ENCODE measurements at places on chromosomes 3 and 15.

DNA sequence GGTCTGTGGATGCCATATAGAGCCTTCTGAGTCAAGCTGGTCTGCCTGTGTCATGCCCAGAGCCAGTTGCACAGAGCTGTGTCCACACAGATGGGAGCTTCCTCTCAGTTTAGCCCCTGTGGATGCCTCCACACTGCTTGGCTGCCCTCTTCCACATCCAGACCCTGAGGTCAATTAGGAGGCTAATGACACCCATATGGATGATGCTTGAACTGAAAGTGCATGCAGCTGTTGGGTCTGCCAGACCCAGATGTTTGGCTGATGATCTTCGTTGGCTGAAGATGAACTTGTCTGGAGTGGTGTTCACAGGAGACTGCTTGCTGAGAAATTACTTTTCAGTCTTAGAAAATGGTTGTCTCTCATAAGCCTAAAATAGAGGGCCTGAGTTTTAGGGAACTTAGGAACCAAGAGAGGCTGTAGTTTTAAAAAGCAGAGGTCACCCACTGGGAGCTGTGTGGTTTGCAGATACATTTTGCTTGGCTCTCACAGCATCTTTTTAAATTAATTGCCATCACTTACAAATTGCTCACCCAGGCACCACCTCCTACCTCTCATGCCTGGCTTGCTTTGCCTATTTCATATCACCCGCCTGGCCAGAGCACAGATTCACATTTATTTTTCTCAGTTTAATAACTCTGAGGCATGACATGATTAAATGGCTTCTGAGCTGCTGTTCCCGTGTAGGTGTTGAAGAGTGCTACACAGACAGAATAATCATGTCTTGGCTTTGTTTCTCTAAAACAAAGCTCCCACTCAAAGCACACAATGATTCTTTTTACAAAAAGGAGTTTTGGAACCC is 176.1 kb downstream of the MINAR1 start:
- H3K36me3 ChIP-seq: no peaks in the 10 kb centered on the region
- H3K4me1 ChIP-seq: no peaks in the 10 kb centered on the region
- no peak overlapping the region for H3K4me3 ChIP-seq
- peaks cover 21% of the 10 kb centered on the region for H3K27me3 ChIP-seq
- H3K27ac ChIP-seq: no peak overlapping the region

- peaks cover 58% of the 10 kb centered on the region for H3K4me1 ChIP-seq
- peaks cover 2% of the 10 kb centered on the region for H3K36me3 ChIP-seq
- H3K27me3 ChIP-seq: no peaks in the 10 kb centered on the region
- no peak for DNase-seq
- peak overlapping the region; percentile 35 for H3K27ac ChIP-seq
Measured at GRCh38 chr3:11613851-11614487, 29.7 kb downstream of the VGLL4 start.

DNA sequence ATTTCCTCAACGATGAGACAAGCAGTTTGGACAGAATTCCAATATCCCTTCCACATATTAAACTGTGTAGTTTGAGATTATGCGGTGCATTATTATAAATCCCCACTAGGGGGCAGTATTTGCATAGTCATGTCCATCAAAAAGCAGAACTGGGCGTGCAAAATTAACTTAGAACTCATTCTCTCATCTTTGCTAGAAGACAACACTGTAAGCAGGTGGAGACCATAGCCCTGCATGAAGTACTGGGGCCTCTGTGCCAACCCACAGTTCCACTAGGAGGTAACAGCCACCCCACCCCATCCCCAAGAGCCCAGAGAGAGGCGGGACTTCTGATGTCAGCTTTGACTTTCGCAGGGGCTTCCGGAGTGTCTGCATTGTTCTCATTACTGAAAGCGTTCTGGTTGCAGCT is 106.6 kb upstream of the TMC3 start:
- H3K4me3 ChIP-seq: no peak overlapping the region
- DNase-seq: peak; percentile 19
- no peaks in the 10 kb centered on the region for H3K4me1 ChIP-seq
- H3K36me3 ChIP-seq: no peaks in the 10 kb centered on the region
- H3K27me3 ChIP-seq: peaks cover 4% of the 10 kb centered on the region

DNA sequence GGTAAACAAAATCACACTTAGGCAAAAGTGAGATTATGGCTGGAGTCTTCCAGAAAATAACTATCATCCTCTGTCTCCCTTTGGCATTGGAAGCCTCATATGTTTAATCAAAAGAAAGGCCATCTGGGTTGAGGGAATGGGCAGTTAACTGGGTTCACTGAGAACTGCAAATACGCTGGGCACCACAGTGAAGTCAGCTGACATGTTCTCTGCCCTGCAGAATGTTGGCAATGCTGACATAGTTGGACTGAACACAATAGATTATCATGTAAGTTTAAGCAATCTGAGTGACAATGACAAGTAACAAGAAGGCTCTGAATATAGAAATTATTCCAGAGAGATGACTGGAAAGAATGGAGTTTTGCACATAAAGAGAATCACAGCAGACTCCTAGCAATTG is 43.8 kb upstream of the SLC25A26 start:
- H3K4me1 ChIP-seq: peaks cover 6% of the 10 kb centered on the region
- no peak for DNase-seq
- no peaks in the 10 kb centered on the region for H3K36me3 ChIP-seq
- H3K4me3 ChIP-seq: no peak overlapping the region
- no peak overlapping the region for H3K27ac ChIP-seq
- peaks cover 7% of the 10 kb centered on the region for H3K27me3 ChIP-seq

DNA sequence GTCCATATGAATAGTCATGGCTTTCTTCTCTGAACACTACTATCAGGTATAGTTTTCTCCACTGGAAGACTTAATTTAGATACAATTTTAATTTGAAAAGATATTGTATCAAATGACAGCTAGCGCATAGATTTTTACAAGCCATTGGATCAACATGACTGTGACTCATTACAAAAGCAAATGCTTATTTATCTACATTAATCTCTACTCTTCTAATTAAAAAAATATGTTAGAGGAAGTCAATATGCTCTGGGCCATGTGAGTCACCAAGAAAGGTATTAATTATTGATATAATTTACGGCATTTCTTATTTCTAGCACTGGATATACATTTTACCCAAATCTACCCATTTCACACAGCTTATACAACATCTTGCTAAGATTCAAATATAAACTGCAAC is 800.3 kb upstream of the GBE1 start:
- peaks cover 5% of the 10 kb centered on the region for H3K4me1 ChIP-seq
- H3K27ac ChIP-seq: no peak overlapping the region
- H3K27me3 ChIP-seq: no peaks in the 10 kb centered on the region

DNA sequence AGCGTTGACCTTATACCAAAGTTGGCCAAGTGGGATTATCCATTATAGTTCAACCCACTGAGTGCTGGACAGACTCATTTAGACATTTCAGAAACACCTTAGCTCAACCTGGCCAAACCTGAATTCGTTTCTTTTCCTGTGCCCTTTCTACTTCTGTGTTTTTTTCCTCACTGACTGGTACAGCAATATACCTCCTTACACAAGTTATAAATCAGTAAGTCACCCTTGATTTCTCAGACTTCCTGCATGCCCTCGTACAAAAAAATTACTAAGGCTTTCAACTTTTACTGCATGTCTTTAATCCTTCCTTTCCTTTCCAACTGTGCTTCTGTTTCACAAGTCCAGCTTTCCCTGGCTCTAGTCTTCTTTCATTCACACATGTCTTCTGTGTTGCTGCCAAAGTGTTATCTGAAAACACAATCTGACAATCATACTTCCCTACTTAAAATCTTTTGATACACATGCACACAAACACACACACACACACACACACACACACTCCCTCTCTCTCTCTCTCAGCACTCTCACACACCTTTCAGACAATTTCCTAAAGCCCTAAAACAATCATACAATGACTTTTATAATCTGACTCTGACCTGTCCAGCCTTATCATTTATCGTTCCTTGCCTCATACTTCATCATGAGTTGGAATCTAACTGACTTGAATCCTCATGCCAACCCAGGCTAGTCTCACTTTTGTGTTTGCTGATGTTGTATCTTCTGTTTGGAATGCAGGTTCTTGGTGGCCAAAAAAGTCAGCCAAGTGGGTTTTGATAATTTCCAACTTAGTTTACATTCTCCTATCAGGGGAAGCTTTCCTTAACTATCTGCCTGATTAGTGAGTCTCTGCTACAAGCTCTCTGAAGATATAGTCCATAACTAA is 436.4 kb downstream of the NAALADL2 start:
- peaks cover 2% of the 10 kb centered on the region for H3K36me3 ChIP-seq
- peak overlapping the region; percentile 1 for H3K27ac ChIP-seq
- DNase-seq: no peak
- no peaks in the 10 kb centered on the region for H3K4me1 ChIP-seq

- H3K4me3 ChIP-seq: no peak overlapping the region
- H3K4me1 ChIP-seq: no peaks in the 10 kb centered on the region
- no peak overlapping the region for H3K27ac ChIP-seq
- no peak for DNase-seq
- H3K36me3 ChIP-seq: no peaks in the 10 kb centered on the region
- H3K27me3 ChIP-seq: no peaks in the 10 kb centered on the region
Measured at GRCh38 chr3:70856414-70857162, 544.1 kb upstream of the MDFIC2 start.

GRCh38 chr3:104648823-104649222 is 717.9 kb upstream of the ALCAM start:
- H3K4me1 ChIP-seq: peaks cover 2% of the 10 kb centered on the region
- H3K4me3 ChIP-seq: no peak overlapping the region
- H3K27me3 ChIP-seq: no peaks in the 10 kb centered on the region
- no peaks in the 10 kb centered on the region for H3K36me3 ChIP-seq
- no peak overlapping the region for H3K27ac ChIP-seq
- DNase-seq: no peak

GRCh38 chr3:73432023-73432705 is 192.6 kb downstream of the PDZRN3 start:
- H3K4me3 ChIP-seq: no peak overlapping the region
- H3K27ac ChIP-seq: no peak overlapping the region
- no peaks in the 10 kb centered on the region for H3K27me3 ChIP-seq
- DNase-seq: no peak

DNA sequence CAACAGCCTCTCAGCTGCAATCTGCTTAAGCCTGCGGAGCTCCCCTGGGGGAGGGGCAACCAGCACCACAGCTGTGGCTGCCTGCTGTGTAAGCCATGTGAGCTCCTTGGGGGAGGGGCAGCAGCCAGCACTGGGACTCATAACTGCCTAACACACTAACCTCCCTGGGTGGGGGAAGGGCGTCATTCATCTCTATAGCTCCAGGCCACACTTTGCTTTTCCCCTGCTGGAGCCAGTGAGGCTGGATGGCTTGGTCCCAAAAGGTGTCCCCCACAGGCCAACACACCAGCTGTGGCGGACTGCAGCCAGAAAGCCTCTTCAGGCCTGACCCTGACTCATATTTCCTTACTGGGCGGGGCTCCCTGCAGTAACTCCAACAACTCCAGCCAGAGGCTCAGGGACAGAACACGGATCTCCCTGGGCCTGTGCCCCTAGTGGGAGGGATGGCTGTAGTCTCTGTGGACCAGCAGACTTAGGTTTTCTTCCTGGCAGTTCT is 129.8 kb downstream of the PPM1L start:
- no peak overlapping the region for H3K4me3 ChIP-seq
- H3K27ac ChIP-seq: no peak overlapping the region
- H3K27me3 ChIP-seq: no peaks in the 10 kb centered on the region
- H3K4me1 ChIP-seq: peaks cover 7% of the 10 kb centered on the region
- peaks cover 15% of the 10 kb centered on the region for H3K36me3 ChIP-seq
- DNase-seq: peak; percentile 15

DNA sequence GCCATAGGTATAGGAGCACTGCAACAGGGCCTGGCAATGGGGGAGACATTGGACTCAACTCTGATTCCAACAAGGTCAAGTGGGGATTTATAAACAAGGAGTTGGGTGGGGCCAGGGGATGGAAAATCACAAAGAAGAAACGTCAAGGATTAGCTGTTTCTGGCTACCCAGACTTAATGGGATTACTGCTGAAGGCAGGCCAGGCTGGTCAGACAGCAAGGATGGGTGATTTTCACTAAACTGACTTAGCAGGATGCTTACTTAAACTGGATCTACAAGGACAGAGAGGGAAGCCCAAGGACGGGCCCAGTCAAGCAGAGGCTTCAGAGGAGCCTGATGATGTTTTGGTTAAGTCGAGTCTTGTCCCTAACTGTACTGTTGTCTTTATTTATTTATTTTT is 76.2 kb downstream of the USP13 start:
- no peaks in the 10 kb centered on the region for H3K27me3 ChIP-seq
- H3K27ac ChIP-seq: no peak overlapping the region
- H3K36me3 ChIP-seq: peaks cover 17% of the 10 kb centered on the region
- DNase-seq: no peak
- H3K4me3 ChIP-seq: no peak overlapping the region

DNA sequence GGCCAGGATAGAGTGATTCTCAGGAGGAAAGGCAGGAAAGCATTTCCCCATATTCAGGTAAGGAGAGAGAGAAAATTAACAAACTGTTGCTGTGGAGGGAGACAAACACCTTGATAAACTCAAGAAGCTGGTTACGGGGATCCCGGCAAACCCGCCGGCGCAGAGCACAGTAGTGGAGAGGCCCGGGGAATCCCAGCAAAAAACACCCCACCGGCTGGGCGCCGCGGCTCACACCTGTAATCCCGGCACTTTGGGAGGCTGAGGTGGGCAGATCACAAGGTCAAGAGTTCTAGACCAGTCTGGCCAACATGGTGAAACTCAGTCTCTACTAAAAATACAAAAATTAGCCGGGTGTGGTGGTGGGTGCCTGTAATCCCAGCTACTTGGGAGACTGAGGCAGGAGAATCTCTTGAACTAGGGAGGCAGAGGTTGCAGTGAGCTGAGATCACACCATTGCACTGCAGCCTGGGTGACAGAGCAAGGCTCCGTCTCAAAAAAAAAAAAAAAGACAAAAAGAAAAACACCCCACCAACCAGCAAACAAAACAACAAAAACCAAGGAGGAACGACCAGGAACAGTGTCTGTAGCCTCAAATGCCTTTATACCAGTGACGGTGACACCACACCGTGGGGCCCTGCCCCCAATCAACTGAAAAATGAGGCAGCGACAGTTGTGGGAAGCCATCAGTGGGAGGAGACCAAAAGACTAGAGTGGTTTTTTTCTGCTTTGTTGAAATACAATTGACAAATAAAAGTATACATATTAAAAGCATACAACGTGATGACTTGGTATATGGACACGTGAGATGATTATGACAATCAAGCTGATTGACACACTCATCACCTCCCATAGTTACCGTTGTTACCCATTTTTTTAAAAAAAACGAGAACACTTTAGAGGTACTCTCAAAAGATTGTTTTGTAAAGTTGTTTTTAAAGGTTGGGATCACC is 40.2 kb upstream of the IDH2 start:
- H3K36me3 ChIP-seq: peaks cover 1% of the 10 kb centered on the region
- no peak overlapping the region for H3K4me3 ChIP-seq
- no peak for DNase-seq
- H3K27me3 ChIP-seq: no peaks in the 10 kb centered on the region
- no peak overlapping the region for H3K27ac ChIP-seq
